RCC 7860 (cell line): ENCODE measurements at places on chromosomes 12 and 14.

- DNase-seq = no peak
These were observed 666.6 kb downstream of the DIO2 start for GRCh38 chr14:79544698-79545070.

DNA sequence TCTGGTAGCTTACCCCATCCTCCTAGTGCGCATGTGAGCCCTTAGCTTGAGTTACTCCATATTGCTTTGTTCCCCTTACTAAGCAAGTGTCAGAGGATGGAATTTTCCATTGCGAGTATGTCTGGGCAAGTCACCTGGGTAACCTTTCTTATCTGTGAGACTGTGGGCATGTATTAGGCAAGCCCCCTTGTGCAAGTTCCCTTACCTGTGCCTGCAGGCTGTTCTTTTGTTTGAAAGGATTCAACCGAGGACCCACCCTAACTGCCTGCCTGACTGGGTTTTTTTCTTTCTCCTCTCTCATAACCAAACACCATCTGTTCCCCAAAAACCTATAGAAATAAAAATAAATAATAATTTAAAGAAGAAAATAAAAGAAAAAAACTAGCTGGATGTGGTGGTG is 22.3 kb upstream of the PPP2R5E start:
- DNase-seq = no peak

DNA sequence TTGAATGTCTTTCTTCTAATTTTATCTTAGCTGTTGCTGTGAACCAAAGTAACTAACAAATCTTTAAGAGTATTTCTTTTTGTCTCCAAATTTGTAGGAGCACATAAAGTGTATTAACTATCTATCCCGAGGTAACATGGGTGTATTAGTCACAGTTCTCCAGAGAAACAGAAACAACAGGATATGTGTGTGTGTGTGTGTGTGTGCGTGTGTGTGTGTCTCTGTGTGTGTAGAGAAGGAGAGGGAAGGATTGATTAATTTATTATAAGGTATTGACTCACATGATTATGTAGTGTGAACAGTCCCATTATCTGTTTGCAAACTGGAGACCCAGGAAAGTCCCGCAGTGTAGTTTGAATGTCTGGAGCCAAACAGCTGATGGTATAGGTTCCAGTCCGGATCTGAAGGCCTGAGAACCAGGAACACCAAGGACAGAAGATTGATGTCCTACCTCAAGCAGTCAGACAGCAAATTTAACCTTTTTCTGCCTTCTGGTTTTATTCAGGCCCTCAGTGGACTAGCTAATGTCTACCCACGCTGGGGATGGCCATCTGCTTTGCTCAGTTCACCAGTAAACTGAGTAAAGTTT is 14.4 kb downstream of the G2E3 start:
- DNase-seq = no peak

DNA sequence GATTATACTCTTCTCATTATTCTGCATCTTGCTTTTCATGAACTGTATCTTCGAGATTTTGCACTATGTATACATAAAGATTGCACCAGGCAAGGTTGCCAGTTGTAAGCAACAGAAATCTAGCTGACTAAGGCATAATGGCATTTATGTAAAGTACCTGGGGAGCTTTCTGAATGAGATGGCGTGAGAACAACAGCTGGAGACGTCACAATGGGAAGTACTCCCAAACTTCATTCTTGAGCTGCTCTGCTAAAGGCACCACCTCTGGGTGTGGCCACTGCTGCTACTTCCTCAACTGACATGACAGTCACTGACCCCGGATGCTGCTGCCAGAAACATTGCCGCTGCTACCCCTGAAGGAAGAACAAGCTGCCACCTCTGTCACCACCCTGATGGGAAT is 220.7 kb downstream of the NOVA1 start:
- DNase-seq = no peak

GRCh38 chr14:106268013-106268727 is 741.8 kb downstream of the TMEM121 start:
- no peak for DNase-seq

- no peak for DNase-seq
These were observed 33.6 kb upstream of the TMEM179 start for GRCh38 chr14:104638190-104638589.

DNA sequence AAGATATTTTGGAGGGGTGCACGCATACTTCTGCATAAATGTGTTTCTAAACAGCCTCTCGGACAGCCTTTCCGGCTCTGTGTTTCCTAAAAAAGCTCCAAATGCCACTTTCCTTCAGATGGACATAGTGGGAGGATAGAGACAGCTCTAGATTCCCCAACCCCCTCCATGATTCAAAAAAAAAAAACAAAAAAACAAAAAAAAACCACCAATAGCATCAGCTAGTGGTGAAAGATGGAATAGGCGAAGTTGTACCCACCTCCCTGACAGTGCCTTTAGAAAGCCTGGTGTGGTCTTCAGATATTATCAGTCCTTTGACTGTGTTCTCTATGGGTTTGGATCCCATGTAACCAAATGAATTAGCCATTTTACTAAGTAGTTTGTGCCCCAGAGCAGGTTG is 94.1 kb downstream of the PHETA1 start:
- DNase-seq = no peak

GRCh38 chr12:58809064-58809607 is 111.2 kb downstream of the LRIG3 start:
- no peak for DNase-seq

- no peak for DNase-seq
These were observed 27.2 kb downstream of the RAD52 start for GRCh38 chr12:922285-922684.

- no peak for DNase-seq
These were observed 34.6 kb downstream of the ACAD10 start for GRCh38 chr12:111720457-111720856.

DNA sequence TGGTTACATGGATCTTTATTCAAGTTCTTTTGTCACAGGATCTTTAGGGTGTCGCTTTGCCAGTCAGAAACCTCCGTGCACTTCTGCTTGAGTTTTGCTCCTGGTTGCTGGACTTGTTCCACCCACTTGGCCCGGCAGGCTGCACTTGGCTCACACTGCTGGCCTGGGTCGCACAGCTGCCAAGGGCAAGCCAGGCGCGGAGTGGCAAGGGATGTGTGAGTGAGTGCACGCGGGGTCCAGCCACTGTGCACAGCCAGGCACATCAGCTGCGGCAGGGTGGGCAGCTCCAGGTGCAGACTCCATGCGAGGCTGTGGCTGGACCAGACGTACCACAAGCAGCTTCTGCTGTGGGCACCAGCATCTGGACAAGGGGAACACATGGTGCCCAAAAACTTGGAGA is 76.6 kb downstream of the DERA start:
- no peak for DNase-seq

DNA sequence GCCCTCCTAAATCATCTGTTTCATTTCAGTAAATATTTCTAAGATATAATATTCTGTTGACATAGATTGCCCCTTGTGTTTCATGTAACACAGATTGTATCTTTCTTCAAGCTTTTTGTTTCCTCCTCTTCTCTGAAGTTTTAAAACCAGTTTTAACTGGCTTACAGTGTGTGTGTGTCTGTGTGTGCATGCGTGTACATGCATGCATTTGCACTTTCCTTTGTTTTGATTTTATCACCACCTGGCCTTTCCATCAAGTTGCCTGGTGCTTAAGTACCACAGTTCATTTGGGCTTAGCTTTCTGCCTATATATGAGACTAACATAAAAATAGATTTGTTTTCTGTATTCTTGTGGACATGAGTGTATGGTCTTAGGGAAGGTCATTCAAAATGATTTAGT is 31.9 kb downstream of the ETNK1 start:
- no peak for DNase-seq

GRCh38 chr12:114935658-114936057 is 251.7 kb upstream of the TBX3 start:
- no peak for DNase-seq

GRCh38 chr12:114194956-114195355 is 211.0 kb downstream of the TBX5 start:
- no peak for DNase-seq

DNA sequence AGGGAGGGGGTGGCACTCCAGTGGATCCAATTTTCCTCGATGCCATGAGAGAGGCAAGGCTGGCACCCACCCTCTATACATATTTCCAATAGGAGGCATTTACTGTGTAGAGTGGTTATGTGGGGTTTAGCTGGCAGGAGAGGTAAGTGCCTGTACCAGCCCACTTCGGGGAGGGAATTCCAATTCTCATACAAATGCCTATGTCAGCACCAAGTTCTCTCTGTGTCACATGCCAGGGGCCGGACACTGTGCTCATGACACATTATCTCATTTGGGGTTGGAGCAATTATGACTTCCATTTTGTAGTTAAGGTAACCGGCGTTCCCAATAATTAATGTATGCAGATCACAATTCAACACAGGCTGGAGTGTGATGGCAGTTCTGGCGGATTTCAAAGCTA is 284.3 kb downstream of the KSR2 start:
- no peak for DNase-seq

DNA sequence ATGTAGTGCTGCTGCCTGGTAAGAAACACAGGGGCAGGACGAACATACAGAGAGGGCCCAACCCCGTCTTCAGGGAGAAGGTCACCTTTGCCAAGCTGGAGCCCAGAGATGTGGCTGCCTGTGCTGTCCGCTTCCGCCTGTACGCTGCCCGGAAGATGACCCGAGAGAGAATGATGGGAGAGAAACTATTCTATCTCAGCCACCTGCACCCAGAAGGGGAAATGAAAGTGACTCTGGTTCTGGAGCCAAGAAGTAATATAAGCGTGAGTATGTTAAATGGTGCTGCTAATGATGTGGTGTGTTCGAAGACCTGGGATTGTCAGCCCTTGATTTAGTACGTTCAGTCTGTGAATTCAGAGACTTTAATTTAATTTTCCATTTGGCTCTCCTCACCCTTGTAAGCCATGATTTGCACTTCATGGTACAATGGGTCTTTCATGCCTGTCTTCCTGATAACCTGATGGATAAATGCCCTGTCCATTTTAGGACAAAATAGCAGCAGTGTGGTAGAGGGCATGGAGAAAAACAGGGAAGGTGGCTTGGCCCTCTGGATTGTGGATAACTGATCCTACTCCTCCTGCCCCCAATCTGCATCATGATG is 318.9 kb downstream of the SNAPC1 start:
- DNase-seq = no peak

- no peak for DNase-seq
These were observed 6.5 kb downstream of the NUBPL start for GRCh38 chr14:31567655-31568054.

GRCh38 chr12:126383506-126383905 is 1318.3 kb downstream of the AACS start:
- DNase-seq = no peak

- DNase-seq = no peak
These were observed 179.7 kb downstream of the TTC8 start for GRCh38 chr14:89004166-89004565.

DNA sequence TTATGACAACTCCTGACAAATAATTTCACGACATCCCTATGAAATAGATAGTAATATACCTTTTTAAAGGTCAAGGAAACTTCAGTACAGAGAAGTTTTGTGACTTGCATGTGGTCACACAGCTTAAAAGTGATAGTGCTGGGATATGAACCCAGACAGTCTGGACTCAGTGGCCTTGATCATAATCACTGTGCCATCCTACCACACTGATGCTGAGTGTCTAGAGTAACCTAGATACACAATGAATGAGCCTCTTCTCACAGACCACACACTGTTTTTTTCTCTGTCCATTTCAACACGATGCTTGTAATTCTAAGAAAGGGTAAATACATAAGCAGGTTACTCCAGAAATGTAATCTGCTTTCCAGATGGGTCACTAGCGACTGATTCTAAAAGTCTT is 88.2 kb downstream of the SYNE2 start:
- no peak for DNase-seq

- DNase-seq = peak; percentile 36
These were observed 93.9 kb upstream of the NCOR2 start for GRCh38 chr12:124661341-124661740.

DNA sequence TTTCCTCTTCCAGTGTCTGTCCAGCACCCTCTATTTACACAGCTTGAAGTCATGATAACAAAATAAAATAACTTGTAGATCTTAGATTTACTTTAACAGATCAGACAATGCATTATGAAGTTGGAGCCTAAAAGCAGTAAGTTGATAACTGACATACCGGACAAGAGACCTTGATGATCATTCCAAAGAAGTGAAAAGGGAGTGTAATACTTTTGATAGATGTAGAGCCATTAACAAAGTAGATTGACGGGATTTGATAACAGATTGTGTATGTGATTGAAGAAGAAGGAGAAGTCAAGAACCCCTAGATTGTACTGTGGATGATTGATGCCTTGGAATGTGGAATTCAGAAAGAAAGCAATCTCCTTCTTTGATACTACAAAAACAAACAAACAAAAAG is 403.8 kb upstream of the MGAT4C start:
- no peak for DNase-seq

GRCh38 chr12:47249719-47250357 is 170.1 kb upstream of the AMIGO2 start:
- no peak for DNase-seq

- DNase-seq = no peak
These were observed 49.1 kb upstream of the ARID2 start for GRCh38 chr12:45680362-45680761.

DNA sequence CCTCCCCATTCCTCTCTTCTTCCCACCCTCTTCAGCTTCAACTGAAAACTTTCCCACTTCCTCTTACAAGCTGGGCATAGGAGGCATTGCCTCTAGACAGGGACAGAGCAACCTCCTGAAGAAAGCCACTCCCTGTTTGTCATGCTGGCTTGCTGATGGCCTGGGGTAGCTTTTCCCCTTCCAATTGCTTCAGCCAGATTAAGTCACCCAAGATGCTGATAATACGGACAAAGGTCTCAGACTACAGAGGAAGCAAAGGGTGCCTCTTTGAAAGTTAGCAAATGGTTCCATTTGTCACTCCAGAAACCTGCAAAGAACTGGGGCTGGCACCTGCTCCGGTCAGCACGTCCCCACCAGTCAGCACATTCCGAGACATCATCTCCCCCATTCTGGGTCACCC is 6.0 kb downstream of the KRT2 start:
- no peak for DNase-seq

DNA sequence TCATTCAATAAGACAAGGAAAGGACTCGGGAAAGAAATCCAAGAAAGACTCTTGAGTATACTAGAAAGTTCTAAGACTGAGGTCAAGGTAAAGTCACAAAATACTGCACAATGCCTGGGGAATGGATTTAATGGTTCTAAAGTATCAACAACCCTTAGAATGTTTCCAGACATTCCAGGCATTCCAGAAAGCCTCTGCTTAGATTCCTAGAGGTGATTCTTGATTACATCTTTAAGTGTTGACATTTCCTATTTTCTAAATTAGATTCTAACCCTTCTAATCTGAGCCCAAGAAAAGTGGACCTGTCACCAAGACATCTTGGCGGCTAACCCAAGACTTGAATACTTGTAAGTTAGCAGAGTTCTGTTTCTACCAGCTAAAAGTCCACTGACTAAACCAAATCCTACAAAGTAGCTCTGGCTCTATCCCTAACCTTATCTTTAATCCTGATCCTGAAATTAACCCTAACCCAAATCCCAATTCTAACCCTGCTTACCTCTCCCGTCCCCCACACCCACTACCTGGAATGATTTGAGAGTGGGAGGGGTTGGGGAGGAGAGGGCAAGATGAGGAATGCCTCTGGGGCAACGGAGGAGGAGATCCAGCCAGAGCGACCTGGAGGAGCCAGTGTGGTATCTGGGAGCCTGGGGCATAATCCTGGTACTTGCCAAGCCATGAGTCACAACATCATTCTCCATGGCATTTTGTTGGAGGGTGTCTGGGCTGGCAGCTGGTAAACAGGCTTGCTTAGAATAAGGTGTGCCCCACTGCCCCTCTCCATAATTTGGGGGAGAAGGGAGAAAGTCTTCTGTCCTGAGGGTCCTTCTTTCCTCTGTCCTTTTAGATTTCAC is 93.4 kb upstream of the HOXC13 start:
- peak; percentile 16 for DNase-seq

GRCh38 chr12:1481326-1481725 is 113.1 kb downstream of the FBXL14 start:
- no peak for DNase-seq

- no peak for DNase-seq
These were observed 318.9 kb downstream of the SOX5 start for GRCh38 chr12:23630524-23630923.
